ENCODE measurements at places on chromosomes 3 and 15. TPM values are rescaled to one million over a fixed set of nuclear protein-coding genes. Genes with fewer than 3 reads are reported as not detected.

- DNase-seq = no peak
Measured at GRCh38 chr3:175386630-175387029, 527.5 kb downstream of the NAALADL2 start.

DNA sequence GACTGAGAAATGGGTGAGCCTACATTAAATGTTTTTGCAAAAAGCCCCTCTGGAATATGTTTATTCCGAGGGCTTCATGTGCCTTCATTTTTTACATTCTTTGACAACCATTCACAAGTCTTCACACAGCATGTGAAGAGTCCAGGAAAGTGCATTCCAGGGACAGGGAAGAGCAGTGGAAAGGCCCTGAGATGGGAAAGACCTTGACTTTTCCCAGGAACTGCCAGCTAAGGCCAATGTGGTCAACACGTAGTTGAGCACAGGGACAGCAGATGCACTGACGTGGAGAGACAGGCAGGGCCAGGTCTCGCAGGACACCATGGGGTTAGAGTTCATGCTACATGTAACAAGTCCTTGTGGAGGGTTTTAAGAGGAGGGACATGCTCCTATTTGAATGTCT, 21.7 kb downstream of the SSR3 start:
- DNase-seq = peak; percentile 27

GRIP2 gene
- total RNA-seq = 4.7 TPM

AADACL2 gene
- total RNA-seq = not detected

NR1I2 gene
- total RNA-seq = not detected

DNA sequence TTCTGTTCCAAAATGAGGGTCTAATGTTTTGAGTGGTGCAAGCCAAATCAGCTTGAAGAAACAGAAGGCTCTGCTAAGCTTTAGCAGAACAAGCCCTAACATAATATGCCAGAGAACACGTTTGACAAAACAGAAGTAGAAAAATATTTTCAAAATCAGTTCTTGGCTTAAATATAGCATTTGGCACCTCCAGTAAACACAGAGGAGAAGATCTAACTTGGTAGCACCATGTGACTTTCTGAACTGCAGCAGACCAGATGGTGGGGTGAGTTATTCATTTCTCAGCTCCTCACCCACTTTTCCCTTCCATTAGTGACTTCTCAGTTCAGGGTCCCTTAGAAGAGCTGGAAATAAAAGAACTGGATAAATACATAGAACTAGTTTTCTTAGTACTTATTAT, 395.8 kb downstream of the MAGI1 start:
- DNase-seq = no peak

GRCh38 chr15:28269097-28269496, 52.9 kb downstream of the HERC2 start:
- no peak for DNase-seq

DNA sequence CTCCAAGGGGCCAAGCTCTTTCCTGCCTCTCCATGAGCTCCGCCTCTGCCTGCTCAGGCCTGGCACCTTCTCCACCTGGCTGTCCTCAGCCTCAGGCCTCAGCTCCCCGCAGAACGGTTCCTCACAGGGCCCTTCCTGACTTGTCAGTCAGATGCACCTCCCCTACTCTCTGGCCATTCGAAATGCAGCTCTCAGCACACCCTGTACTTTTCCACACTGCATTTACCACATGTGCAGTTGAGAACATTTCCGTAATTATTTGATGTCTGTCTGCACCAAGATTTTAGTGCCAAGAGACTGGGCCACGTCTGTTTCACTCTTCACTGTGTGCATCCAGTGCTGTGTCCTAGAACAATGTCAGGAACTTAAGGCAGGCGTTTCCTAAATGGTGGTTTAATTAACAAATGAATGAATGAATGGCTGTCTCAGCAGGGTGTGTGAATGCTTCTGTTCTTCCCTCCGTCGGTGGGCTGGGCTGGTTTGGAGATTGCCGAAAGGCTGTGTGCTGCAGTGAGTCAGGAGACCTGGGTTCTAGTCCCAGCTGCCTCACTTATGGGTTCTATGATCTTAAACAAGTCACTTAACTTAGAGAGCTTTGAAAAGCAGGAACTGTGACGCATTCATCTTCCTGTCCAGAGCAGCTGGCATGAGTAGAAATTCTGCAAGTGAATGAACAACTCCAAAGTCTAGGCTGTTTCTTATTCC, 5.4 kb downstream of the MUC4 start:
- no peak for DNase-seq

GRCh38 chr3:56772952-56773938, 28.5 kb downstream of the ARHGEF3 start:
- DNase-seq = no peak

GRCh38 chr3:30401971-30402370, 204.4 kb upstream of the TGFBR2 start:
- peak; percentile 9 for DNase-seq

B3GNT5 gene
- 18.2 TPM for total RNA-seq

DNA sequence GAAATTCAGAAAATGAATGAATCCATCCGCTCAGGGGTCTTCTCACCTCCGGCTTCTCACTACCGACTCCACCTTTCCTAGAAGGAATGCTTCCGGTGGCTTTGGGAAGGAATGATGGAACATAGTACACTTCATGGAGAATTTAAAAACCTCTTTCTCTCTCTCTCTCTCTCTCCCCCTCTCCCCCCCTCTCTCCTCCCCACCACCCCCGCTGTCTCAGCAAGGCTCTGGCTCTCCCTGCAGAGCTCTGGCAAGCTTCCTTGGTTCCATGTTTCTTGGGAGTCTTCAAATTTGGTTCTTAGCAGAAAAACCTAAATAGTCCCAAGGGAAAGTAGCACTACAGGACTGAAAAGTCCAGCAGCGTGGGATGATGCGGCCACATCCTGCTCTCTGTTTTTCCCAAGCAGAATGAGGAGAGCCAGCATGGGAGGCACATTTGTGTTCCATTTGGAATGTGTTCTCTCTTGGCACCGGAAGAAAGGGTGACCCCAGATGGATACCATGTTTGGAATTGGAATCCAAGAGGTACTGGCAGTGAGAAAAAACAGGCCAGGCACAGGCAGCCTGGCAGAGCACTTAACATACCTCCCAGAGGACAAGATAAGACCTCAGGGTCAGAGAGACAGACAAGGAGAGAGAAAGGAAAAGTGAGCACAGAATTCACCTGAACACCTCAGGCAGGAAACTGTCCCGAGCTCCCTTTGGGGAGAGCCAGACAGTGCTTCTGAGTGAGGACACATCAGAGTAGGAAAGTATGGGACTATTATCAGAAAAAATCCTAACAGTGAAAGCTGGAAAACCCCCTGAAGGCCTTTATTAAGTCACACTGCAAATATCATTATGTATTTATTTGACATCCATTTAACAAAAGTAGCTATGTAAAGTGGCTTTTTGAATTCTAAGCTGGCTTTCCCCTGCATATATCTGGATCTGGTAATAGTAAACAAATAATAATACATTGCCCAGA, at the start of gene POPDC2:
TSS of gene POPDC2 (minus strand) at position 116 of the 967 bp plus-strand sequence. CDS start 166 bp downstream, outside the sequence.
- peak; percentile 59 for DNase-seq

GRCh38 chr15:80183306-80183705, 30.5 kb downstream of the FAH start:
- DNase-seq = no peak

DNA sequence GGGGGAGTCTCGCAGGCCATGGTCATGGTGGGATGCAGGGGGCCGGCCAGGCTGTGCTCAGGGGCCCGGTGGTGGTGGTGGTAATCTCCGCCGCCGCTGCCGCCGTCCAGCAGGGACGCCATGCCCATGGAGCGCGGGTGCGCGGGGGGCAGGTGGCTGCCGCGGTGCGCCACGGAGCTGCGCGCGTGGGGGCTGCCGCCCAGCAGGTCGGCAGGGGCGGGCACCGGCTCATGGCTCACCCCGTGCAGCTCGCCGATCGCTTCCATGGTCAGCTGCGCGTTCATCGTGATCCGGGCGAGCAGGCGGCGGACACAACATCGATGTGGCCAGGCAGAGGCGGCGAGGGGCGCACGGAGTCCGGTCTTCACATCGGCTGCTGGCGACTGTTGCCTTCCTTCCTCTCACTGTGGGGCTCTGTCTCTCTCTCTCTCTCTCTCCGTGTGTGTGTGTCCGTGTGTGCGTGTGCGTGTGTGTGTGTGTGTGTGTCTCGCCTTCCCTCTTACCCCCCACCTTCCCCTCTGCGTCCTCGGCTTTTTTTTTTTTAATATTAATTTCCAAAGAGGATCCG, 451 bp downstream of the ONECUT1 start:
- DNase-seq = no peak

FAM43A gene
- total RNA-seq = 4.6 TPM

DNA sequence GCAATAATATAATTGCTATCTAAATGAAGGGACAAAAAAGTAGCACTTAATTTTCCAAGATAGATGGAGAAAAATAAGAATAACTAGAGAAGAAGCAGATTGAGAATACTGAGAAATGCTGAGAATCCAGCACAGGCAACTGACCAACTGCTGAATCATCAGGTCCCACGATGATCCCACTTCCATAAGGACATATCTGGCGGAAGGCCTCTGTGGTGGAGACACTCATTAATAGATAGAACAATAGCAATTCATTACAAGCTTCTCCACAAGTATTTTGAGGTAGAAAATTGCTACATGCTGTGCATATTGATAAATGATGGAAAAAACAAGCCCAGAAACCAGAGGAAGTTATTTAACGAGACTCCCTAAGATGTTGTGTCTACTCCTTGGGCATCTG, 105.9 kb downstream of the DUT start:
- no peak for DNase-seq

ACTC1 gene
- total RNA-seq = 5.6 TPM

DNA sequence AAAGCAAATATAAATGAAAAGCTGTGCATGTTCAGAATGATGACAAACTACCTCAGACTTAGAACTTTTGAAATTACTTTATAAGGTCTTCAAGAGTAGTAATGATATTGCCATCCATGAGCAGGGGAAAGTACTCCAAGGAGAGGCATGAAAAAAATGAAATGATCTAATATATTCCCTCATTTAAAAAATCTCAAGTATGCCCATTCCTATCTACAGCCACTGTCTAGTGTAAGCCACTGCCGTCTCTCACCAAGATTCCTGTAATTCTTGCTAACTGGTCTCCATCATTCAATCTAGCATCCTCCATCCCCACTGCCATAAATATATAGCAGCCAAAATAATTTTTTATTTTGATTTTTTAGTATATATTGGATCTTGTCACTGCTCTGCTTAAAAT, 258.8 kb downstream of the PLOD2 start:
- DNase-seq = no peak

GRCh38 chr15:40481341-40482074, 10.7 kb downstream of the CHST14 start:
- DNase-seq = no peak

- DNase-seq = no peak
Measured at GRCh38 chr15:60464836-60465630, 13.9 kb downstream of the ICE2 start.

GRCh38 chr3:141323936-141324704, 44.2 kb upstream of the ZBTB38 start:
- DNase-seq = no peak

DNA sequence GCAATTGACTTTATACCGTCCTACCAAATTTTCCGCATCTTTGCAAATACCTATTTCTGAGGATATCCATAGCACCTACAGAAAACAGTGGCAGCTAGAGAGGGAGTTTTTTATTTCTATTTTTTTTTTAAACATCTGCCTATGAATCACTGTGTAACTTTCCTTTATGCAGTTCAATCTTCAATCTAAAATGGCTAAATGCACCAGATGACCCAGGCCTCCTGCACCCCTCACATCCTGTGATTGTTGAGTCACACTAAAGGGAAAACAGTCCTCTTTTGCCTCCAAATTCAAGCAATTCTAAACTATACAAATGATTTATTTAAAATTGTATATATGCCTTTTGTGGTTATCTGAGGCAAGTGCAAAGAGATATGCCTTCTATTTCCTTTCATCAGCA, 20.1 kb upstream of the BCL6 start:
- no peak for DNase-seq

DNA sequence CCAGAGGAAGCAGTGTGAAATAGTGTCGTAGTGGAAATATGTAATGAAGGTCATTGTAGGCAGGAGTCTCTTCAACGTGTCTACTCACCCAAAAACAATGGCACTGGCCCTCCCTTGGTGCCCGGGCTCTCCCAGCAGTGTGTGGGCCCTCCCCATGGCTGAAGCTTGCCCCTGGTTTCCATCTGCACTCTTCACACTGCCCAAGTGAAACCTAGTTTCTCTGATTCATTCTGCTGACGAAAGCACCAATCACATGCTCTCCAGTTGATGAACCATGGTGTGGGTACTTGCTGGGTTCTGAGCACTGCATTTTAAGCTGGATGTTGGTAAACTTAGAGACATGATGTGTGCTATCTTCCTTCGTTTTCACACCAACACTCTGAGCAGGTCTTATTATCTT, 61.0 kb upstream of the AGBL1 start:
- no peak for DNase-seq

GRCh38 chr3:133833267-133833666, 27.7 kb downstream of the SRPRB start:
- no peak for DNase-seq

TFDP2 gene
- 60.0 TPM for total RNA-seq

- no peak for DNase-seq
Measured at GRCh38 chr3:14921811-14922705, 25.3 kb upstream of the NR2C2 start.

CXCR6 gene
- total RNA-seq = not detected

GRCh38 chr3:174202561-174202960, 656.6 kb upstream of the NAALADL2 start:
- no peak for DNase-seq

GRCh38 chr3:102090721-102091045, 241.4 kb downstream of the NFKBIZ start:
- no peak for DNase-seq

CLEC3B gene
- total RNA-seq = 14.5 TPM

DNA sequence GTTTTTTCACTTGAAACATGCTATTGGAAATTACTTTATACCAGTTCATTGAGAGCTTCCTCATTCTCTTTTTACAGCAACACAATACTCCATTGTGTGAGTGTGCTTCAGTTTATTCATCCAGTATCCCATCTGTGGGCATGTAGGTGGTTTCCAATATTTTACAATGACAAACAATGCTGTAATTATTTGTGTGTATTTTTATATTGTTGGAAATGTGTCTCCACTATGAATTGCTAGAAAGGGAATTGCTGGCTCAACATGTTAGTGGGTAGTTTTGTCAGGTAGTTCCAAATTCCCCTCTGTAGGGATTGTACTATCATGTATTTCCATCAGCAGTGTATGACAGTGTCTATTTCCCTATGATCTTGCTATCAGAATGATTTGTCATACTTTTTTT, 65.8 kb upstream of the MAGI1 start:
- DNase-seq = no peak

DNA sequence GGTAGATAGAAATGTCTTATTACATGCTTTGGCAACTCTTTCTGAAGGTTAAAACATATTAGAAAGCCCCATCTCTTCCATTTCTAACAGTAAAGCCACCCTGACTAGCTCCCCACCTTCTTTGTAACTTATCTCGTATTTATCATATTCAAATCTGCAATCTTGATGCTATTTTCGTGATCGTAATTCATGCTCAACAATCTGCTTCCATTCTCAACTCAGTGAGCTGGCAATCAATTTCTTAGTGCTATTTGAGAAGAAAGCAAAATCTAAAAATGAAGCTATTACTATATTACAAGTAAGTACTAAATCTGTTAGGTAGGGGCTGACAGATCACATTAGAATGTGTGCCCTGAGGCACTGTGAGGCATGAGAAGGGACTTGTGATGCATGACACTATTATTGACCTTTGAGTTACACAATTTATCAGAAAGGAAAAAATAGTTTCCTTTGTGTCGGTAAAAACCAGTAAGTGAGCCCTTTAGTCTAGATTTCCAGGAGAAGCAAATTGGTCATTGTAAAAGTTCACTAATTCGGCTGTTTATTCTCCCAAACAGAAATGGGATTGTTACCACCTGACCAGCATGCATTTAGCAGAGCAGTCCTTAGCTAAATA, 379.7 kb upstream of the CNTN6 start:
- DNase-seq = no peak
